Femur (tissue), 1 donor: ENCODE measurements at places on chromosomes 13 and 19.

DNA sequence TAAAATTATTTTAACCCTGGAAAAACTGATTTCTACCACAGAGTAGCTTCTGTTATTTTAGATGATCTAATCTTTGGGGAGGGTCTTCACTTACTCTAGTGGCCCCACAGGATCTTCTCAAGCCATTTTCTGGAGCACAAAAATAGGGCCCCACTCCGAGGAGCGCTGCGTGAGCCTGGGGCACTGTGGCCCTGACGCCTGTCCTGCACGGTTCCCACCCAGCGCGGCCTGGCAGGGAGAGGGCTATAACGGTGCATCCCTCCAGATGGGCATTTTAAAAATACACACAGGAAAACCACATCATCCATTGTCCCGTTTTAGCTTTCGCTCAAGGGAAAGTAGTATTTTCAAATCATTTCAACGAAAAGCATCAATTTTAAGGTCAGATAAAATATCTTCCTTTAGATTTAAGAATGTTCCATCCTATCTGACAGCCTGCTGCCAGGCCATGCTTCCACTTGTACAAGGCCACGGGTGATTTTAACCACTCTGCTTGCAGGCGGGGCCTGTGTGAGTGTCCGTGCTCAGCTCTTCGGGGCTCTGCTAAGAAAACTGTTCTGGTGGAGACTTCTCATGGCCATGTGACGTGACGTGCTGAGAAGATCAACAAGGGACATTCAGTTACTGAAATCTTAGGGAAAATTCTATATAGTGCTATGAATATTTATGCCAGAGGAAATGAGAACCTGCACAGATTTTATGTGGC is 683.8 kb upstream of the SGCG start:
- DNase-seq = peak; percentile 23

- DNase-seq = no peak
Observed at GRCh38 chr19:4547303-4548237, 7.7 kb upstream of the LRG1 start.

GRCh38 chr13:75359266-75359665 is 122.7 kb downstream of the TBC1D4 start:
- no peak for DNase-seq

- DNase-seq = no peak
Observed at GRCh38 chr19:38278751-38279150, 14.4 kb downstream of the SPINT2 start.

GRCh38 chr13:78786459-78786858 is 127.5 kb upstream of the OBI1 start:
- DNase-seq = no peak

GRCh38 chr13:66915596-66916185 is 314.4 kb downstream of the PCDH9 start:
- no peak for DNase-seq

DNA sequence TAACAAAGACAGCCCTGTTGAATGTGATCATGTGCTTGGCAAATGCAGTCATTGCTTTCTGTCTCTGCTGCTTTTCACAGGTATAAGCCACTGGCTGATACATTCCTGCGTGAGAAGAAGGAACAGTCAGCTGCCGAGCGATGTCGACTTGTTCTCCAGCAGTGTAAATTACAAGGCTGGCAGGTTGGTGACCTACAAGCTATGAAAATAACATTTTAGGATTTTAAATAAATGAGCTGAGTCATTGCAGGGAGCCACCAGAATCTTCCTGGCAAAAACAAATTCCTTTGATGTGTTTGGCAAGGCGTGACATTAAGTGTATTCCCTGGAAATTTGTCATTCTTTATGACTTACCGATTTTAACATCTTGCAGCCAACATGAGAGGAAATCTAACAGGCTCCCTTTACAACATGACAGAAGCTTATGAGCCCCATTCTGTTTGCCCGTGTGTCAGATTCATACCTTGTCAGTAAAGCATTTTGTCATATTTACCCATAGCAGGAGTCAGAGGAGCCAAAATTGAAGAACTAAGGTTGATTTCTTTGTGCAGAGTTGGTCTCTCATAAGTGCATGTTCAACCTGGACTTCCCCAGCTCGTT is 471.4 kb downstream of the MYO16 start:
- DNase-seq = no peak

DNA sequence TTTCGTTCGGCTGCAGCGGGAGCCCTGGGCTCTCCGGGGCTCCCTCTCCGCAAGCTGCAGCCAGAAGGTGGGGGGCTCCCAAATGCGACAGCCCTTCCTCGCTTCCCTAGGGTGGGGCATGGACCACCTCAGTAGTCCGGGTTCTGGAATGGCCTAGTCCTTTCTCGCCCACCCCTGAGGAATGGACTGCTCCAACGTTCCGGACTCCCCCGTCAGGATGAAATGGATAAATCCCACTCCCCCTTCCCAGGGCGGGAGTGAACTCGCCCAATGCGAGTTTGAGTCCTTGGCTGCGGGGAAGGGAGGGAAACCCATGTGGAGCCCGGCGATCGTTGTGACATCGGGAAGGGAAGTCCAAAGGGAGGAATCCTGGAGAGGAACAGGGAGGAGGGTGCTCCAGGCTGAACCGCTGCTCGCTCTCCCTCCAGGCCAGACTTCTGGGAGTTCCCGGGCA is 5.5 kb downstream of the HRC start:
- peak; percentile 91 for DNase-seq

DNA sequence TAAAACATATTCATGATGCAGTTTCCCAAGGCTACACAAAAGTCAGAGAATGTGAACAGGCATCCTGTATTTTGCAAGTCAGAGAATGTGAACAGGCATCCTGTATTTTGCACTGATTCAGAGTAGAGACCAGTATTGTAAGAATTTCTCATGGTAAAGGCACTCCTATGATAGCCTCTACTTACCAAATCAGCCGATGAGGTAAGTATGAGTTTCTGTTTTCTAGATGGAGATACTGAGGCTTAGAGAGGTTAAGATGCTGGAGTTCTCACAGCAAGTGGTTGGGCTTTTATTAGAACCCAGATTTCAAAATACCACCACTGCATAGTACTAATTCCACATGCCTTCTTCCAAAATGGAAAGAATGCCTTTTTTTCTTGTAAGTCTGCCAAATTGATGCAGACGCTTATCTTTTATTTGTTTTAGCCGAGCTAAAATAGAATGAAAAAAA is 12.3 kb downstream of the TPT1 start:
- DNase-seq = no peak

GRCh38 chr13:59490651-59491050 is 673.1 kb downstream of the DIAPH3 start:
- DNase-seq = no peak

GRCh38 chr19:5354403-5354802 is 13.8 kb upstream of the PTPRS start:
- no peak for DNase-seq

- no peak for DNase-seq
Observed at GRCh38 chr19:12034198-12034597, 1.3 kb downstream of the ZNF433 start.

DNA sequence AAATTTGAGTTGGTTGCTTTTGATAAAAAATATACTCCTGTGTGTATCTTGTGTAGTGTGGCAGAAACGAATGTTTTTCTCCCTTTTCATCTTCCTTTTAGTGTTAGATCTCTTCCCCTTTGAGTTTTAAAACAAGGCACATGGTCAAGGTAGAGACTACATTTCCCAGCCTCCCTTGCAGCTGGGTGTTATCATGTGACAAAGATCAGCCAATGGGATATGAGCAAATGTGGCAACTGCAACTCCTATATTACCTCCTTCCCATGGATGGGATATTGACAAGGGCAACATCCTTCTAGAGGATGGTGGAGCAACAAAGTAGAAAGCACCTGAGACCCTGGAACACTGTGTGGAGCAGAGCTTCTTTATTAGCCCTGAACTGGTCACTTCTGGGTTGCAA is 42.4 kb downstream of the ADGRE3 start:
- DNase-seq = no peak

- DNase-seq = no peak
Observed at GRCh38 chr13:73272831-73273230, 214.0 kb downstream of the KLF5 start.

GRCh38 chr13:20311596-20311995 is 79.5 kb upstream of the GJB6 start:
- no peak for DNase-seq

GRCh38 chr19:8185343-8186068 is 23.7 kb upstream of the CERS4 start:
- no peak for DNase-seq

DNA sequence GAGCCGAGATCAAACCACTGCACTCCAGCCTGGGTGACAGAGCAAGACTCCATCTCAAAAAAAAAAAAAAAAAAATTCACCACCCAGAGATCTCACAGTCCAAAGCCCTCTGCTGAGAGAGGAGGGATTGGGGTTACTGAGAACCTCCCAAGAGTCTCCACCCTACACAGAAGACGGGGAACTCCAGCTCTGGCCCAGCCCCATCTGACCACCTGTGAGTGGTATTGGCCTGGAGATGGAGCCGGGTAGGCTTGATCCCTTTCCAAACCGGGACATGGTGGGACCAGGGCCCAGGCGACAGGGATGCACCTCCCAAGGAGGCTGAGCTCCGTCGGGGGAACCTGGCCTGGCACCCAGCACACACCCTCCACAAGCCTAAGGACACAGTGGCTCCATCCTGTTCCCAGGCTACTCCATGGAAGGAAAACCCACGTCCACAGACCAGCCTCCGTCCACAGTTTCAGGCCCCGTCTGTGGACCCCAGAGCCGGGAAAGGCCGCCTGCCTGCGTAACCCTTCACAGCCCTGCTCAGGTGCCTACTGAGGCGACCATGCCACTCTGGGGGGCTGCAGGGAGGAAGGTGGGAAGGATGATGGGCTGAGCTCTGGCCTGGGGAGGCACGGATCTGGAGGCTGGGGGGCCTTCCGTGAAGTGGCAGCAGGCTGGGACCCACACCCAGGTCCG is 1.8 kb downstream of the TMEM259 start:
- no peak for DNase-seq

- DNase-seq = no peak
Observed at GRCh38 chr13:46374710-46375109, 12.3 kb downstream of the RUBCNL start.
